ENCODE measurements at places on chromosomes 12 and 14. TPM values are rescaled to one million over a fixed set of nuclear protein-coding genes. Genes with fewer than 3 reads are reported as not detected.

DNA sequence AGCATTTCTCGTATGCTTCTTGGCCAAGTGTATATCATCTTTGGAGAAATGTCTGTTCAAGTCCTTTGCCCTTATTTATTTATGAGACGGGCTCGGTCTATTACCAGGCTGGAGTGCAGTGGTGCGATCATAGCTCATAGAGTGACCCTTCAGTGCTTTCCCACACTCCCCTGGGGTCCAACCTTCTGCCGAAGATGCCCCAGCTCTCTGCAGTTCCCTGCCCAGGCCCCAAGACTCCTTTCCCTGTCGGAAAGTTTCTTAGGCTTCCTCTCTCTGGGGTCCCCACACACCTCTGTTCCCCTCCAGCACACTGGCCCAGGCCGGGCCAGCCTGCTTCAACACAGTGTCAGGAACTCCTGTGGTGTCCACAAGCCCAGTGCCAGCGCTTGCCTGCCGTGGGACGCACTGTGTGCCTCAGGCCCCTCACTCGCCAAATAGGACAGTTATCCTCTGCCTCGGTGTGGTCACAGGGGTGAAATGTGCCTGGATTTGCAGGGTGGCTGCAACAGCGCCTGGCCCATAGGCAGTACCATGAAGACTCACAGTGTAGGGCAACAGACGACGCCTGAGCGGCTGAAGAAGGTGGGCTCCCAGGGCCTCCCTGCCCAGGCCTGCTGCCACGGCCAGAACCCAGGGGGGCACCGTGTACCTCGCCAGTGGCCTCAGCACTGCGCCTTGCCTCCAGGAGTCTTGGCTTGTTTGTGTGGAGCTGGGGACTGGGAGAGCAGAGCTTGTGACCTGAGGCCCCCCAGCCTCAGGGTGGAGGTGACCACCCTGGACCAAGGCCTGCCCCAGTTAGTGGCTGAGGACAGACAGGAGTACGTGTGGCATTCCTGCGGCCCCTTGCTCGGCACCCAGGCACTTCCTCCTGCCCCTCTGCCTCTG lies 4.9 kb upstream of the ASPG start:
- no peak for DNase-seq
- peaks cover 6% of the 10 kb centered on the region for H3K4me1 ChIP-seq
- H3K4me3 ChIP-seq = no peak overlapping the region
- H3K27me3 ChIP-seq = peaks cover 11% of the 10 kb centered on the region

DNA sequence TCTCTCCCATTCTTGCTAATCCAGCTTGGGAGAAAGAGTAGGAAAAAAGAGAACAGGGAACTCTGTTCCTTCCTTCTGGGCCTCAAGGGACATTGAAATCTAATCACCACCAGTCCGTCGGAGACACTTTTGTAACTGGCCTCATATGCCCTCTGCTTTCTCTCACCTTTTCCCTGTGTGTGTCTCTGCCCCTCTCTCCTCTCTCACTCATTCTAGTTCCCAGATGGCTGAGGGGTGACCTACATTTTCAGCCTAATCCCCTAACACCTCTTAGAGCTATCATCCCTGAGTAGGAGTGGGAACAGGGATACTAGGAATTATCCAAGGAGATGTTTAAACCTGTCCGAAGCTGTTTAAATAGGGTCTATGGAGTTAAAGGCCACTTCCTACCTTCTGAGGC lies 8.9 kb upstream of the PCK2 start:
- no peak overlapping the region for H3K4me3 ChIP-seq
- H3K36me3 ChIP-seq = no peaks in the 10 kb centered on the region
- H3K27me3 ChIP-seq = no peaks in the 10 kb centered on the region
- no peak for DNase-seq
- peaks cover 13% of the 10 kb centered on the region for H3K4me1 ChIP-seq

DNA sequence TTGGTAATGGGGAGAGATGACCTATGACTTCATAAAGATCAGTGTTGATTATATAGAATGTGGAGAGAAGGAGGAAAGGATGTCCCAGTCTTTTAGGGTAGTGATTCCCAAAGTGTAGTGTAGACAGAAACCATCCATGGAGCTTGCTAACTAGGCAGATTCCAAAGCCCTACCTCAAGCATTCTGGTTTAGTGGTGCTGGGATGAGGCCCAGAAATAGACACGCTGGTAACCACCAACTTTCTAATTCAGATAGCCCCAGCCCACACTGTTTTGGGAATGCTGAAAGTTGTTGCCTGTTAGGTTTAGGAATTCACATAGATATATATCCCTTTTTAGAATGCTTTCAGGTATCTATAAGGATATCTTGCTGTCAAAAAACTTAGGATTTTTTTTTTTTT lies 69.2 kb downstream of the STAB2 start:
- no peak overlapping the region for H3K4me3 ChIP-seq
- H3K27ac ChIP-seq = no peak overlapping the region
- DNase-seq = no peak

DNA sequence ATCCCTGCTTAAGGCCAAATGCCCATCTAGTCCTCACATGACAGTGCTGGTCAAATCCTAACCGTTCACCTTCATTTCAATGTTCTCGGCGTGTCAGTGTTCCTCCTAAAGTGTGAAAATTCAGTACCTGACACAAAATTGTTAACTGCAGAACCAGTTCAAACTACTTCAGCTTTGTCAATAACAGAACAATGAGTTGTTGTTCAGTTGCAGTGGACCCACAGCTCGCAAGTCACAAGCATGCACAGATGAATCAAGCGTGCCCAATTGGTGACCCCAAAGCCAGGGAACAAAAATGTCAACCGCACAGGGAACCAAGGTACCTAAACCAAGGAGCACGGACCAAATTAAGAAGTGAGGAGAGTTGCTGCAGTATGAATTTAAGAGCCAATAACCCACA lies 23.2 kb downstream of the NRDE2 start:
- no peaks in the 10 kb centered on the region for H3K27me3 ChIP-seq
- peaks cover 73% of the 10 kb centered on the region for H3K36me3 ChIP-seq
- no peaks in the 10 kb centered on the region for H3K4me1 ChIP-seq
- no peak overlapping the region for H3K4me3 ChIP-seq

DNA sequence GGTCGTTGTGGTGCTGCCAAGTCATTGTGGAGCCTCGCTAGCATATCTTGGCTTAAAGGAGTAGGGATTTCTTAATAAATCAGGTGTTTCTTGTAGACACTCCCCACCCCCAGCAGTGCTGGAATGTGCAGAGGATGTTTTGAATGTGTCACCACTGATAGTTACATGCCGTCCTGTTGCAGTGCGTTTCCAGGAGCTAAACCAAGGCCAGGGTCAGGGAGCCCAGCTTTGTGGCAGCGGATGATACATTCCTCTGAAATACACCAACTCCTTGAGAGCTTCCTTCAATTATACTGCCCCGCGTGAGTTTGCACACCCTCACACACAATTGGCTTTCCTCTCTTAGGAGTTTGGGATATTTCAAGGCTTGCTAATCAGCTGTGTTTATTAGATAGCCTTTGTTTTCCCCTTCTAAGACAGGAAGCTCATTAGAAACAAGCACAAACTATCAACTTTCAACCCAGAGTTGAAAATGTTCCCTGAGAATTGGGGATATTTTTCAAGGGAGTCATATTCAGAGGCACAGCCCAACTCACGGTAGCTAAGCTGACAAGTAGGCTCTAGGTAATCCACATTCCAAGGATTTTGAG lies 154.9 kb downstream of the C12orf75 start:
- H3K36me3 ChIP-seq = no peaks in the 10 kb centered on the region
- H3K4me1 ChIP-seq = no peaks in the 10 kb centered on the region
- H3K4me3 ChIP-seq = no peak overlapping the region
- no peaks in the 10 kb centered on the region for H3K27me3 ChIP-seq

The INHBC gene
- not detected for total RNA-seq

The OTX2 gene
- not detected for total RNA-seq

The MYO1A gene
- 1.8 TPM for total RNA-seq

The KCNH3 gene
- not detected for total RNA-seq

The SLC25A21 gene
- 1.1 TPM for total RNA-seq
